HCT116 (cell line): ENCODE measurements at places on chromosomes 4 and X. TPM values are rescaled to one million over a fixed set of nuclear protein-coding genes. Genes with fewer than 3 reads are reported as not detected.

GRCh38 chrX:111360839-111361238 lies 51.2 kb downstream of the DCX start:
- no peak for DNase-seq

GRCh38 chr4:86271057-86271456 lies 88.8 kb downstream of the MAPK10 start:
- DNase-seq: no peak

Gene TBCK
- total RNA-seq: 22.3 TPM

- DNase-seq: no peak
These were observed 224.1 kb downstream of the NLGN4X start for GRCh38 chrX:6004529-6004928.

DNA sequence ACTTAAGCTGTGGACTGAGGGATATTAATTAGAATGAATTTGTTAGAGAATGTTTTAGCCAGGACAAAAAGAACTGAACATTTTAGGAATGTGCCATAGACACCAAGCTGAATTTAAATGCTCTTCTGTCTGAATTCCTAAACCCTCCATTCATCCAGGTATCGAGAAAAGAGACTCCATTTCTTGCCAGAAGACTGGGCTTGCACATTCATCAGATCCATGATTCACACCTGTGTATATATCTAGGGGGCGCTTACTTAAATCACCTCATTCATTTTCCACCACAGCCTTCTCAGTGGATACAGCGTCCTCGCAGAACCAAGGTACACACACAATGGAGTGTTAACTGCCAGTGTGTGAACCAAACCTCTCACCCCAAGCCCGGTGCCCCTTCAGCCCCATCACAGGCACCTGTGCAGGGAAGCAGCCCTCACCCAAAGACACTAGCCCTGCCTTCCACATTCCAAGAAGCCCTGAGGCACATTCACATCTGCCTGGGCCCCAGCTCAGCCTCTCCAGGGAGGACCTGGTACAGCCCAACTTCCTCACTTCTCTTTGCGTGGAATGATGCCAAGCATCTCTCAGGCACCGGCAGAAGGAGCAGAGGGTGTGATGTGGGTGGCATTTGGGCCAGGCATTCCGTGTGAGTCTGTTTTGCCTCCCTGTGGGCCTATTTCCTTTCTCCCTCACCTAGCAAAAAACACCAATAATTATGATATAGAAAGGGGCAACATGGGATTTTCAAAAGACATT lies 35.6 kb upstream of the C1QTNF7 start:
- no peak for DNase-seq

- no peak for DNase-seq
These were observed 23.6 kb upstream of the SLC25A43 start for GRCh38 chrX:119375561-119375960.

Gene TEX13D
- 0.15 TPM for total RNA-seq

Gene ODAPH
- not detected for total RNA-seq

DNA sequence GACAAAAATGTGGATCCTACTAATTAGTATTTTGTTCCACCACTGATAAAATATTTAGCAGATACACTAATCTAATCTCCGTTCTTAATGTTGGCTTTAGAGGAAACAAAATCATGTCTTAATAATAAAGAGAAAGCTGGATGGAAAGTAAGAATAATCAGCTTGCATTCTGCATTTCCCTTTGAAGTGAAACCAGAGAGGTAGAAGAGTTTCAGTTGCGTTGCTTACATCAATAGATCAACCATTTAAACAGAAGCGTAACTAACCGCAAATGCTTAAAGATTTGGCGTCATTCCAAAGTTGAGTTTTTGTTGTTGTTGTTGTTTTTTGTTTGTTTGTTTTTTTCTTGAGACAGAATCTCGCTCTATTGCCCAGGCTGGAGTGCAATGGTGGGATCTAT lies 168.9 kb downstream of the TRIML1 start:
- DNase-seq: no peak

Gene PHF8
- 28.0 TPM for total RNA-seq

- no peak for DNase-seq
These were observed 115.7 kb upstream of the FAT1 start for GRCh38 chr4:186839122-186840037.

Gene P2RY4
- total RNA-seq: not detected

Gene FATE1
- not detected for total RNA-seq

Gene NAT8L
- total RNA-seq: 9.2 TPM

- no peak for DNase-seq
These were observed 26.3 kb downstream of the MGARP start for GRCh38 chr4:139253713-139254112.

Gene ALAS2
- not detected for total RNA-seq

- DNase-seq: no peak
These were observed 210.9 kb downstream of the EVC2 start for GRCh38 chr4:5497489-5497888.

Gene CT45A5
- total RNA-seq: not detected

GRCh38 chrX:13082206-13083065 lies 38.0 kb upstream of the FAM9C start:
- no peak for DNase-seq

- DNase-seq: no peak
These were observed 25.7 kb downstream of the SLITRK2 start for GRCh38 chrX:145843146-145843904.

Gene SPIN2A
- total RNA-seq: 0.54 TPM

GRCh38 chr4:175271010-175271630 lies 353.0 kb downstream of the ADAM29 start:
- DNase-seq: no peak

DNA sequence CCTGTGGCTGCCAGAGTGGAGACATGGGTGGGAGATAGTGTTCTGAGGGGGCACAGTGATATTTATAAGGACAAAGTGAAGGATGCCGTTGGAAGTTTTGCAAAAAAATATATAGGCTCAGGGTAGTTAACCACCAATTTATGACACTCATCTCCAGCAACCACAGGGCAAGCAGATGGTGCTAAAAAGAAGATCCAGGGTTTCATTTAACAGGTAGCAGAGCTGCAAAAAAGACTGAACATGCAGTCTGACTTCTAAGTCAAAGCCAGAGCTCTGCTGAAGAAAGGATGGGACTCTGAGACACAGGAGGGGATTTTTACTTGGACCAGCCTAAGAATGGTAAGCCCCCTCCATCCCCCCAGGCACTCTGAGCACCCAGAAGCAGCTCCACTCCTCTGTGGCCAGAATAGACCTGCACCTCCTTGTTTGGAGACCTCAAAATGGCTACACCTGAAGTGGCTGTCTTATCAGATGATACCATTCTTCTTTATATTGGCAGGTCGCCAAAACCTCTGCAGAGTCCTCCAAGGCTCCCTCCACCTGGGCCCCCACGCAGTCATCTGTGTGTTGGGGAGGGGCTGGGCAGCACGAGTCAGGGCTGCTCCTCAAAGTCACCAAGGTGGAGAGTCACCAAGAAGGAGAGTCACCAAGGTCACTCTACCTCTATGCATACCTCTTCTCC lies 161.4 kb upstream of the FAM9B start:
- no peak for DNase-seq

- DNase-seq: no peak
These were observed 157.4 kb downstream of the PTTG2 start for GRCh38 chr4:38117591-38117990.

Gene PCDH19
- total RNA-seq: 0.32 TPM

DNA sequence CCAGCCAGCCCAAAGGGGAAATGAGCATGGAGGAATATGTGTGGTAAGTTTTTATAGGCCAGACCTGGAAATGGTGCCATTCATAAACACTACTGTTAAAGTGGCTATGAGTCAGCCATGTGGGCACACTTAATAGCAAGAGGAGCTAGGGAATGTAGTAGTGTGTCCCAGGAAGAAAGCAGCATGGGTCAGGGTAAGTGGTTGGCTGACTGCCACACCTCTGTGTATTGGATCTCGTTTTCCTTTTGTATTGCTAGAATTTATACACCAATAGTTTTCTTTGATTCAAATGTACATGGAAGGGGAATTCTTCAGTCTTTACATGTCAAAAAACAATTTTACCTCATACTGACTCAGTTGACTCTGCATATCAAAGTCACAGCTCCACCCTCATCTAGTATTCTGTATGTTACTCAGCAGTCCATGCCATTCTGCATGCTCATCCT lies 22.9 kb upstream of the SGMS2 start:
- DNase-seq: no peak

Gene EDNRA
- 2.0 TPM for total RNA-seq

Gene SH3TC1
- total RNA-seq: 12.5 TPM

GRCh38 chrX:43703211-43703791 lies 47.2 kb downstream of the MAOA start:
- no peak for DNase-seq

GRCh38 chr4:74933562-74934015 lies 673 bp downstream of the PARM1 start:
- no peak for DNase-seq

Gene AMOT
- 7.7 TPM for total RNA-seq

DNA sequence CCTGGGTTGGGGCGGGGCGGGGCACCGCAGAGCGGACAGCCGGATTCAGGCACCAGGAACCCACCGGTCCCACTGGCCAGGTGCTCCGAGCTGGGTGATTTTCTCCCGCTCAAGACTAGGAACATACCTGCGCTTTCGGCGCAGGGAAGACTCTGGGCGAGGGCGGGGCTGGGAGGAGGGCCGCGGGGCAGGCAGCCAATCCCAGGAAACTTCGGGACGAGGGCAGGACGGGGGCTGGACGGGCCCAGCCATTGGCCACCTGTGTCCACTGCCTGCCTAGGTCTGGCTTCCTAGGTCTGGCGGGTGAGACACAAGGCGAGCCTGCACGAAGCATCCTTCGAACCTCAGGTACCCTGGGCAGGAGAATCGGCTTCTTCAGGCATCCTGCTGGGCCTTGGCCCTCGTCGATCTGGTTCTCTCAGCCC lies 274 bp upstream of the ERVMER34-1 start:
- peak; percentile 73 for DNase-seq

- DNase-seq: peak; percentile 10
These were observed 19.9 kb downstream of the COPS4 start for GRCh38 chr4:83054928-83055327.
